SK-N-DZ (cell line): ENCODE measurements at places on chromosomes 3 and 15.
A peak's percentile ranks its signal among the peaks of the same experiment; 100 is the strongest.

GRCh38 chr3:62678841-62679240 lies 196.4 kb downstream of the CADPS start:
- DNase-seq, result no peak

DNA sequence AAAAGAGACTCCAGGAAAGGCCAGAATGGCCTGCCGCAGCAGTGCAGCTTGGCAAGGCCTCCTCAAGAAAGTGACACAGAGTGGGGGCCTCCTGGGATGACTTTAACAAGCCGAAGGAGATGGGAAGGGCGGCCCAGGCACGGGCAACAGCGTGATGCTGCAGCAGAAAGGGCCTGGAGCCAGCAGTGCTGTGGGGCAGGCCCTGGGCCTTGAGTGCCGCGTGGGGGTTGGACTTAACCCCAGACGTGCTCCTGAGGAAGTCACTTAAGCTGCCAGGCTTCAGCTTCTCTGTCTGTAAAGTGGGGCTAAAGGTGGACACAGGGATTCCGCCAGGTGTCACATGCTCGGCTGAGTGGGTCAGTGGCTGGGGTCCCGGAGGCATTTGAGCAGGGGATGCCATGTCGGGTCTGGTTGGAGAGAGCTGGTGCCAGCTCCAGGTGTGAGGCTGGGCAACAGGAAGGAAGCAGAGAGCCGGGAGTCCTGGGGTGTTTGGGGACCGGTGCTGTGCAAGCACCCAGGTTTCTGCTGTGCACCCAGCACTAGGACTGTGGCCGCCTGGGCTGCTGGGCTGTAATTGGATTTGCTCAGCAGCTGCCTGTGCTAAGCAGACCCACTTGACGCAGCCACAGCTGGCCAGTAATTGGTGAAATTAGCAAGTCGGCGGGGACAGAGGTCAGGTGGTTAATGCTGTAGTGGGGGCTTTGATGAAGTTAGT lies 7.8 kb downstream of the DNAJB8 start:
- peak; percentile 99 for DNase-seq

- no peak for DNase-seq
These were observed 14.0 kb upstream of the LMAN1L start for GRCh38 chr15:74798388-74799254.

- no peak for DNase-seq
These were observed 31.7 kb upstream of the CYP11A1 start for GRCh38 chr15:74399100-74399499.

- DNase-seq, result no peak
These were observed 5.3 kb downstream of the GABRA5 start for GRCh38 chr15:26872206-26872605.

DNA sequence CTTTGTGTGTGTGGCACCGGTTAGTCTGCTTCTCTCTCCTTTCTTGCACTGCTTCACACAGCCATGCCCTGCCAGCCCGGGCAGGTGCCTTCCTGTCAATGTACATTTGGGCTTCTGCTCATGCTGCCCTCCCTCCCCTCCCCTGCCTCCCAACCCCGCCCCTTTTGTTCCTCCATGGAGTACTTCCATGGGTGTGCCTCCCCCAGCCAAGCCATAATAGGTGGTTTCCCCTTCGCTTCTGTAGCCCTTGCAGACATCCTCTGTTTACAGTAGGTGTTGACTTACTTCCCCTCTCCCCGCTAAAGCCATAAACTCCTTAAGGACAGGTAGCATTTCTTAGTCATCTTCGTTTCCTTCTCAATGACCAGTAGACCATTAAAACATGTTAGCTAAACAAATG lies 31.8 kb upstream of the CRTC3 start:
- no peak for DNase-seq

GRCh38 chr3:149487598-149488197 lies 13.2 kb downstream of the TM4SF4 start:
- DNase-seq, result peak; percentile 29

DNA sequence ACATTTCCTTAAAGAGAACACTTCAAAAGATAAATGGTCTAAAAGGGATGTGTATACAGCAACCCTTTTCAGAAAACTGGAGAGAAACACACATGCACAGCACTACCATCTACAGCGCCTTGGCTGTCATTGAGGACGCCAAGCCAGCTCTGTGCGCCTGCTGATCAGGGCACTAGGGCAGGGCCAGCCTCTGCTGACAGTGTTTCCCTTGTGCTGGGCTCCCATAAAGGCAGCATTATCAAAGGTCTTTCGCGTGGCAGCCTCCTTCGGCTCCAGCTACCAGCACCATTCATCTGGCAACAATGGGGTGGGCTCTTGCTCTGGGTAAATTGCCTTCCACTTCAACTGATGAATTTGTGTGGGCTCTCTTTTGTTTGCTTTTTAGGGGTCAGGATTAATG lies 53.4 kb downstream of the LDHAL6B start:
- DNase-seq, result no peak

GRCh38 chr3:133595341-133595740 lies 21.9 kb downstream of the CDV3 start:
- no peak for DNase-seq

DNA sequence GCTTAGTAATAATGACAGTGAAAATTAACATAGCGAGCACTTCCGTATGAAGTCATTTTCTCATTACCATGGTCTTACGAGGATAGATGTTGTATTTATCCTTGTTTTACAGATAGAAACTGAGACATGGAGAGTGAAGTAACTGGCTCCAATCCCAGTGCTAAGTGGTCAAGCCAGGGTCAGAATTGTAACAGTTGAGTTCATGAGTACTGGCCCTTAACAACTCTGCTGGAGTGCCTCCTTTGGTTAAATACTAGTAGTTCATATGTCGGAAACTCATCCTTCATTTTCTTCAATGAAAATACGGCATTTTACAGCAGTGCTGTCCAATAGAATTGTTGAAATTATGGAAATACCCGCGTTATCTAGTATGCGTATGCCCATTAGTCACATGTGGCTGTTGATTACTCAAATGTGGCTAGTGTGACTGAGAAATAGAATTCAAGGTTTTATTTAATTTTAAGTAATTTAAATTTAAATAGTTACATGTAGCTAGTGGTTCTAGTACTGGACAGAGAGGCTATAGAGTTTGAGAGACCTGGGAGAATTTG lies 32.5 kb downstream of the FNDC3B start:
- DNase-seq, result no peak

- DNase-seq, result no peak
These were observed 66.5 kb downstream of the CHSY1 start for GRCh38 chr15:101185336-101185735.

- DNase-seq, result no peak
These were observed 49.3 kb downstream of the TMEM212 start for GRCh38 chr3:171892457-171892856.

DNA sequence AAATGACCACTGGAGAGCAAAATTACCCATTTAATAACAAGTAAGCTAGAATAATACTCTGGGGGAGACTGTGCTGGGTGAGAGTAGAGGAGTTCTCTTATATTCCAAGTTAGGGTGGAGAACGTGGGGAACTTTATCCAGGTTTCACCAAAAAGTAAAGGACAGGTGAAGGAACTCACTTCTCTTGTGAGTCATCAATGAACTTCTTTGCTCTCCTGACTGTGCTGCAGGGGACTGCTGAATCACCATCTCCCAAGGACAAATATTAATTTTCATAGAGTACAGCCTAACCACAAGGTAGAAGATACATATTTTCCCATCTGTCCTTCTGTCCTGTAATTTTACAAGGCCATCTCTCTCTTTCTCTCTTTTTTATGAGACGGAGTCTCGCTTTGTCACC lies 8.3 kb upstream of the PDCD6IP start:
- DNase-seq, result no peak

GRCh38 chr15:25094066-25094465 lies 139.3 kb downstream of the SNRPN start:
- no peak for DNase-seq

GRCh38 chr3:102178817-102179216 lies 256.0 kb upstream of the ZPLD1 start:
- DNase-seq, result no peak

GRCh38 chr3:126179825-126180476 lies 435 bp downstream of the ALDH1L1 start:
- DNase-seq, result no peak

DNA sequence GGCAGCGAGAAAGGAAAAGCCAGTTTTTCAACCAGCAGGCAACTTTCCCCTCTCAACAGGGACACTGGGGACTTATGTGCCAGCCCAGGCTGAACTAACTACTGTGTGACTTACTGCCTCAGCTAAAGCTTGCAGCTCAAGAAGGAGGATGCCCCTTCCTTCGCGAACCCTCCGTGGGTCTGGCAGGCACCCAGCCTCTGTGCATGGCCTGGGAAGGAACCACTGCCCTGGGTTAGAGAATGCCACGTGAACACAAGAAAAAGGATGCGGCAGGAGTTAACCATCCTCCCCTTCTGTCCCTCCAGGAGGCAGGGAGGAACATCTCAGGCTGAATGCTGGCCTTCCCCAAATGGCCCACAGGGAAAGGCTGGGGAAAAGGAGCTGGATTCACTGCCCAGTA lies 29.0 kb downstream of the CHDH start:
- no peak for DNase-seq

- peak; percentile 62 for DNase-seq
These were observed 843 bp downstream of the CHRNA5 start for GRCh38 chr15:78565951-78566774.

DNA sequence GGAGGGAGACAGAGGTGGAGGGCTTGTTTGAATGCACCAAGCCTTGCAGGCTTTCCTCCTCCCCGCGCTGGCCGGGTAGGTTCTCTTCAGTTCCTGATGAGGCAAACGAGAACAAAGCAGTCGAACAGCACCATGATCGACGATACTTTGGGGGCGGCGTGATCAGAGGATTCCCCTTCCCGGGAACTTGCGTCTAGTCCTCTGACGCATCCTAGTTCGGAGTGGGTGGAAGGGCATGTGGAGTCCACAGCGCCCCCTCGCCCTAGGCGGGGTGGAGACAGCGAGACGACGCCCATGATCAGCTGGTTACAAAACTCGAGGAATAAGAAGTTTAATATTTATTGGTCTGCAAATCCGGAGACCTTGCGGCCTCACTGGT lies 452 bp upstream of the SV2B start:
- DNase-seq, result no peak

GRCh38 chr15:78304216-78305066 lies 5.0 kb upstream of the SKIC8 start:
- no peak for DNase-seq

GRCh38 chr3:42226470-42227425 lies 39.2 kb downstream of the CCK start:
- no peak for DNase-seq

- DNase-seq, result no peak
These were observed 82.0 kb downstream of the SV2B start for GRCh38 chr15:91182101-91182500.

DNA sequence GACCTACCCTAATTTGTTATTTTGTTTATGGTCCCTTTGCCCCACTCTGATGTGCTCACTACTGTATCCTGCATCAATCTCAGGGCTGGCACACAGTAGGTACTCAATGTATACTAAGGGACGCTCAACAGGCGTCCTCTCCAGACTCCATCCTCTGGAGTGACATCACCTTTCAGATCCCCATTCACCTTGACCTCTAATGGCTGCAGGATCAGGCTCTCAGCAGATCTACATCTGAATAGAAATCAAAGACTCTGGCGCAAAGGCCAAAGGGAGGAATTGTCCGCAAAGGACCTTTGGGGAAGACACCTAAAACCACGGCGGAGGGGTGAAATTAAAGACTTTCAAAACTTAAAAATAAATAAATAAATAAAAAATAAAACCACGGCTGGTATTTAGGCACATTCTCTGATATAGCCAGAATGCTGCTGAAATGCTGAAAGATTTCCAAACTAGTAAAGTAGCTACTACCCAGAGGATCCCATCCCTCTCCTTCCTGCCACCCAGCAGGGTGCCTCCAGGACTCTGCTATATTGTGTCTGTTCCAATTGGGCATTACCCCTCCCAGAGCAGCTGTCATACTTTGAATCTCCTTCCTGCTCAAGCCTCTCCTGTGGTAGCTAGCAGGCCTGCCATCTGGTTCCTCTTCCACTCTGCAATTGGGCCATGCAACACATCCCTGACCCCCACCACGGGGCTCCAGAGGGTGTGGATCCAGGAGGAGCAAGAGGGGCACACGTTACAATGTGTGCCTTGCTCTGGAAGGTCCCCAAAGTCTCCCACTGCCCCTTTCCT lies 6.1 kb downstream of the SHF start:
- no peak for DNase-seq

DNA sequence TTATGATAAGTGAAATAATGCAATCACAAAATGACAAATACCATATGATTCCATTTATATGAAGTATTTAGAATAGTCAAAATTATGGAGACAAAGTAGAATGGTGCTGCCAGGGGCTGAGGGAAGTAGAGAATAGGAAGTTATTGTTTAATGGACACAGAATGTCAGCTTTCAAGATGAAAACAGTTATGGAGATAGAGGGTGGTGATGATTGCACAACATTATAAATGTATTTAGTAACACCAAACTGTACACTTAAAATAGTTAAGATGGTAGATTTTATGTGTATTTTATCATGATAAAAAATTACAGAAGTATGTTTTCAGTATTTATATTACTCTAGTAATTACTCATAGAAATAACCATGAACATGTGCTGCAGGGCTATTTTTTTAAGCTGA lies 100.8 kb upstream of the AZI2 start:
- no peak for DNase-seq
